ENCODE measurements at places on chromosomes 12 and 14.
A peak's percentile ranks its signal among the peaks of the same experiment; 100 is the strongest.

- no peak for DNase-seq
Observed at GRCh38 chr14:103273145-103273744, 60.8 kb upstream of the EIF5 start.

GRCh38 chr12:49626169-49626835, 2.9 kb downstream of the PRPF40B start:
- DNase-seq: no peak

GRCh38 chr14:30994681-30995620, 30.5 kb upstream of the AP4S1 start:
- no peak for DNase-seq

- no peak for DNase-seq
Observed at GRCh38 chr14:69786603-69787002, 10.4 kb downstream of the SLC10A1 start.

DNA sequence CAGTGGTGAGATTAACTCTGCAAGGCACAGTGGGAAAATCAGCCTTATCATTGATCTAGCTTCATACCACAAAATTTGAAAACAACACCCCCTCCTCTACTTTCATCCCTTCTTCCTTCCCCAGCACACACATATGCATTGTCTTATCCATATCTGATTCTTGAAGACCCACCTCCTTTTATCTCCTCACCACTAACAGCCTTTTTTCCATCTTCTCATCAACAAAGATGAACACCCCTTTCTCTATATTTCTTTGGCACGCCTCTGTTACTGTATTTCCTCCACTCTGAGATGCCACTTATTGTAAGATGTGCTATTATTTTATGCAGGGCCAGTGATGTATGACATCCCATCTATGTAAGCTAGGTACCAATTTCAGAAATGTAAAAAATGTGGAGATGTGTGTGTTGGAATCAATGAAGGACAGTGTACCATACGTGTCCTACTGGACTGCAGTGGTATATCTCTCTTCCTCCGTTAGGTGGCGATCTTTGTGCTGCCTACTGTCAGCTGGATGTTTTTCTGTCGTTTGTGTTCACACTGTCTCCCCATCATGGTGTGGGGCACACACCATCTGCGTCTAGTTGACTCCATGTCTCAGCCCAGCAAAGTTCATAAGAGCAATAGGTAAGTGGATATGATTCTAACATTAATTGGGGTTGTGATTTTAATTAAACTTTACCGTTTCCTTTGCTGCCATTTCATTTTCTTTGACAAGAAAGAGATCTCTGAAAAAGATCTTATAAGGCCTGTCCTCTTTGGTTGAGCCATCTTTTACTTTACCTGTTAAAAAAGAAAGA, 24.0 kb downstream of the CCDC38 start:
- DNase-seq: peak; percentile 9

DNA sequence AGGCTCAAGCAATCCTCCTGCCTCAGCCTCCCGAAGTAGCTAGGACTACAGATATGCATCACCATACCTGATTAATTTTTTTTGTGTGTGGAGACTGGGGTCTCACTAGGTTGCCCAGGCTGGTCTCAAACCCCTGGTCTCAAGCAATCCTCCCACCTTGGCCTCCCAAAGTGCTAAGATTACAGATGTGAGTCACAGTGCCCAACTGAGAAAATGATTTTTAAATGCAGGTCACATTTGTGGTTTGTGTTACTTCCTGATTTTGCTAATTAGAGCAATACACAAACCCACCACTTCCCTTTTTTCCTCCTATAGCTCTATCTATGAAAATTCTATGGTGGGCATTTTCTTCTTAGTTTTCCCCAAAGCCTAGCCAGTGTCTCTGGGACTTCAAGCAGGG, 45.5 kb upstream of the TMEM263 start:
- DNase-seq: no peak

Data from caudate nucleus (tissue), 63 donors.